KG1 (cell line): ENCODE measurements at places on chromosomes 16 and 17.
A peak's percentile ranks its signal among the peaks of the same experiment; 100 is the strongest.

DNA sequence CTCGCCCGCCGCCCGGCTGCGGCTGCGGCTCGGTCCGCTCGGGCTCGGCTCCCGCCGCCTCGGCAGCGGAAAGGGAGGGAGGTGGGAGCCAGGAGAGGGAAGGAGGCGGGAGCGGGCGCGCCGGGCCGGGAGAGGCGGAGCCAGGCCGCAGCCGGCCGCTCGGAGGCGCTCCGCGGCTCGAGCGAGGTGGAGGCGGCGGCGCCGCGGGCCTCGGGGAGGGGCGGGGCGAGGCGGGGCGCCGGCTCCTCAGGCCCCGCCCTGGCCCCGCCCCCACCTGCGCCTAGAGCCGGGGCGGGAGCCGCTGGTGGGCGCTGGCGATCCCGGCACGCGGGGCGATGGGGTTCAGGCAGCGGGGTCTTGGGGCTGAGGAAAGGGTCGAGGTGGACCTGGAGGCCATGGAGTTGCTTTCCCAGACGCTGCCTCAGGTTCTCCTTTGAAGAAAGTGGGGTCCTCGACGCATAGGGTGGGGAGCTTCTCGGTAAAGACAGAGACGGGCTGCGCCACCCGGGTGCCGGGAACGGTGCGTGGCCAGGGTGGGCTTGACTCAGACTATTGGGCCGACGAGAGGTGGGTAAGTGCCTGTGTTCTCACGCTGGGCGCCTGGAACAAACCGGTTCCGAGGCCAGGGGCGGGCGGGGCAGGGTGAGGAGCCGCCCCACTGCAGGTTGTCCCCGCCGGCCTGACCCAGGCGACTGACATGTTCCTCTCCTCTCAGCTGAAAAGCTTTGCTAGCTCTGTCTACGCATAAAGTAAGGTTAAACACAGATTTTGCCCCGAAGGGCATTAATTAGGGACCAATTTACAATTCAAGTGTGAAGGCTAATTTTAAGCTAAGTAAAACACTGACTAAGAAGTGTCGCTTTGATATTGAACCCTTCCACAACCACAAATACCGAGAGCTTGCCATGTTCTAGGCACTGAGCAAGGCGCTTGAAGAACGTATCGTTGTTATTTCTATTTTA lies at the start of gene CMTM4:
CMTM4 (minus strand) TSS at position 75 of the 962 bp plus-strand sequence. CDS start 218 bp downstream, outside the sequence.
- DNase-seq: peak; percentile 63

GRCh38 chr17:62970610-62971009 lies 4.6 kb downstream of the TANC2 start:
- no peak for DNase-seq

- no peak for DNase-seq
These were observed 56.9 kb upstream of the TEKT3 start for GRCh38 chr17:15398291-15398690.

- no peak for DNase-seq
These were observed 1369.5 kb downstream of the CDH11 start for GRCh38 chr16:63752347-63752746.

- peak; percentile 66 for DNase-seq
These were observed at the start of gene RND2 for GRCh38 chr17:43024407-43025289. TSS of gene RND2 (plus strand) at chr17:43025231. CDS start at chr17:43025348, 117 bp downstream.

GRCh38 chr16:85048921-85049562 lies 21.4 kb downstream of the KIAA0513 start:
- no peak for DNase-seq

DNA sequence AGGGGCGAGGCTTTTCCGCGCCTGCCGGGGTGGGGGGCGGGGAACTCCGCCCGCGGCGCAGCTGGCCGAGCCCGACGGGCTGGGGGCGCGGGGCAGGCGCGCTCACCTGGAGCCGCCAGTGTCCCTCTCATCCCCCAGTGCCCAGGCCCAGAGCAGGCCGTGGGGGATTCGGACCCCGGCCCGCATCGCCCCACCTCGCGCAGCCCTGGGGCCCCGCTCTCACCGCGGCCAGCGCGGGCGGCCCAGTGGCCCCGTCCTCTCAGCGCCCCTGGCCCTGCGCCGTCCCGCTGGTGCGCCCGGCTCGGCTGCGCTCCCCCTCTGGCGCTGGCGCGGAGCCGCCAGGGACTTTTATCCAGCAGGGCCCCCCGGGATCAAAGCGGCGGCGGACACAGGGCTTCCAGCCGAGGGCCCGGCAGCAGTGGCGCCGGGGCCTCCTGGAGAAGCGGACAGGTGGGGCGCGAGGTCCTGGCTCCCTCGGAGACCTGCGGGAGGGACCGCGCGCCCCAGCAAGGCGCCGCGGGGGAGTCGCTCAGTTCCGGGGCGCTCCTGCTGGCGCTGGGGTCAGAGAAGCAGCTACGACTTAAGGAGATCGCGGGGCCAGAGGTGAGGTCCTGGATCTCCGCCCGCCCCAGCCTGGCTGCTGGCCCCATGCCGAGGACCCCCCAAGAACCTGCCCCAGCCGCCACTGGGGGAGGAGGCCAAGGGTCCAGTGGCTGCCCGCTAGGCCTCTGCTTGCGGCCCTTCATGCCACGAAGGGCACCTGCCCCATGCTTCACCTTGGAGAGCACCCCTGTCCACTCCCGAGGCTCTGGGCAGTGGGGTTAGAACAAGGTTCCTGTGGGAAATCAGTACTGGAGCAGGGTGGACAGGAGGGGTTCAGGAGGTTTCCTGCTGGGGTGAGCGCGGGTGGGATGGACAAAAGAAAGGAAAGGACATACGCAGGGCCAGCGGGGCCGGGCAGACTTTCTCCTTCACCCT lies 823 bp upstream of the NOTUM start:
- no peak for DNase-seq

- no peak for DNase-seq
These were observed 193.6 kb downstream of the PARN start for GRCh38 chr16:14436401-14436955.

- DNase-seq: no peak
These were observed 115.7 kb upstream of the KCNJ16 start for GRCh38 chr17:69959283-69959682.

DNA sequence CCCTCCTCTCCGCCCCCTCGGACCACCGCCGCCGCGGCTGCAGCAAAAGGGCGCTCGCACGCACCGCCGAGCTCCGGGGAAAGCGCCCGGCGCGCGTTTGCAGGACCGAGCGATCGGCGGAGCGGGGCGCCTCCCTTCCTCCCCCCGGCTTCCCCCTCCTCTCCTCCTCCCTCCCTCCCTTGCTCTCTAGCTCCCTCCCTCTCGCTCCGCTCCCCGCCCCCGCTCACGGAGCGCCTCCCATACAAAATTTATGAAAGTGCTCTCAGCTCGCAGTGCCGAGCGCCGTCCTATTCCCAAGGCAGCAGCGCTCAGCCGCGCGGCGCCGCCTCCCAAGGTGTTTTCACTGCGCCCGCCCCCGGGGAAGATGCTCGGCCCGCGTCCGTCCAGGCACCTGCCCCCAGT lies at the start of gene RTN4RL1:
RTN4RL1 (minus strand) TSS at position 115 of the 402 bp plus-strand sequence. CDS start 469 bp downstream, outside the sequence.
- no peak for DNase-seq

DNA sequence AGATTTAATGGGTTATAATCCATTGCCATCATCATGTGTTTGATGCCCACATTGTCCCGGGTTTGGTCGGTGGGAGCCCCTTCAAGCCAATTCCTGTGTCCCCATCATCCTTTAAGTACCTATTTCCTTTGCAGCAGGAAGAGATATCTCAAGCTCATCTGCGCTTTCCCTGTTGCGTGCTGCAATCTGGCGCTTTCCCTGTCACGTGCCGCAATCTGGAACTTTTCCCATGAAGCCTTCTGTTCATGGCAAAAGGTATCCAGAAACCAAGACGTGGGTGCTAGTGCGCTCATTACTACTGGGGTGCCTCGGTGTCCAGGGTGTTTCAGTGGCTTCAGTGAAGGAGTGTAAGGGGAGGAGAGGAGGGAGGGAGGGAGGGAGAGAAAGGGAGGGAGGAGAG lies 174.6 kb upstream of the ZNF469 start:
- DNase-seq: no peak

DNA sequence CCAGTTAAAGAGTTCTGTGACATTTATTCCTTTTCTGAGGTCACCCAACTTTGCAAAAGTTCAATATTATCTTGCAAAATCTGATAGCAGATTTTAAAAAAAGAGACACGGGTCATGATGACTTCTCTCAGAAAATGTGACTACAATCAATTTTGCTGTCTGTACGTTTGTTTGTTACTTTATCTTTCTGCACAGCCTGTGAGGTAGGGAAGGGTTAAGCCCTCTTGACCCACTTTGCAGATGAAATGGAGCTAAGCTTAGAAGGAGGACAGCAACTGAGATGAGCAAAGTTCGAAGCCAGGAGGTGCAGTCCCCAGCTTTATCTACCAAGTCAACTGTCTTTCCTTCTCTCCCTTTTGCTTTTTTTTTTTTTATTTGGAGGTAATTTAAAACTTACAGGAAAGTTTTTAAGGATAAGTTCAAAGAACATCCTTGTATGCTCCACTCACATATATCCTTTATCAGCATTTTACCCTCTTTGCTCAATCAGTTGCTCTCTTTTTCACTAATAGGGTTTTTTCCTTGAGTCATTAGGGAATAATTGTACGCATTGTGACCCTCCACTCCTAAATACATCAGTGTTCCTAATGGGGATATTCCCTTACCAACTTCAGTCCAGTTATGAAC lies 86.8 kb downstream of the MSI2 start:
- no peak for DNase-seq

DNA sequence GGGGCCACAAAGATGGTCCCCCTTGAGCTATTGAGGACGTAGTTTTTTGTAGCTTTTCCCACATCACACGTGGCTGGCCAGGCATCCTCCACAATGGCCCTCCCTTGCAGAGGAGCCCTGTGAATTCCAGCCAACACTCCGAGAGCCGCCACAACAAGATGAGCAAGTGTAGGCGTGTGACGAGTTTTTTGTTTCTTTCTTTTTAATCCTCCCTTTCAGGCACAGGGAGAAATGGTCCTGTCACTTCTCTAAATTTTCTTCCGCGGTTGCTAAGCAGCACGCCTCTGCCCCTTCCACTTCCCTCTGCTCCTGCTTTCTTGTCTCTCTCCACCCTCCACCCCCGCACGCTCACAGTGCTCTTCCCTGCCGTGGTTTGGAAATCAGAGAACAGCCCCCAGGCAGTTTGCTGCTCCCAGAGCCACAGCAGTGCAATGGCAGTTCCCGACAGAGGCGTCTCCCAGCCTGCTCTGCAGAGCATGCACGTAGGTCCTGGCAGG lies 68.0 kb upstream of the MRTFB start:
- DNase-seq: no peak

DNA sequence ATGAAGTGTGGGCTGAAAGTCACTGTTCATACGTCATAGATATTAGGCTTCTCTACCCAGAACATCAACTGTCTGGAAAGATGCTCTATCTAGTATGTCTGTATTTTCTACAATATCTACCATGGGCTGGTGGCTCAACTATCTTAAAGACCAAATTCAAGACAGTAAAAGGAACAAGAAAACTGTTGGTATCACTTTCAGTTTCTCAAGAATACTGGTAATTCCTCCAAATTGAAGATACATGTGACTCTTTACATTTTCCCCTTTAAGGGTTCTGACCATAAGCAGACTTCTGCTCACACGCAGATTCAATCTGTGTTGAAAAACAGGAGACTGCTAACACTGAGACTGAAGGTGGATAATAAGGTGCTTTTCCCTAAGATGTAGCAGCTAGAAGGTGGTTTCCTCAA lies 24.2 kb downstream of the XPO6 start:
- no peak for DNase-seq

- DNase-seq: no peak
These were observed 22.9 kb upstream of the KRT17 start for GRCh38 chr17:41647038-41647813.

DNA sequence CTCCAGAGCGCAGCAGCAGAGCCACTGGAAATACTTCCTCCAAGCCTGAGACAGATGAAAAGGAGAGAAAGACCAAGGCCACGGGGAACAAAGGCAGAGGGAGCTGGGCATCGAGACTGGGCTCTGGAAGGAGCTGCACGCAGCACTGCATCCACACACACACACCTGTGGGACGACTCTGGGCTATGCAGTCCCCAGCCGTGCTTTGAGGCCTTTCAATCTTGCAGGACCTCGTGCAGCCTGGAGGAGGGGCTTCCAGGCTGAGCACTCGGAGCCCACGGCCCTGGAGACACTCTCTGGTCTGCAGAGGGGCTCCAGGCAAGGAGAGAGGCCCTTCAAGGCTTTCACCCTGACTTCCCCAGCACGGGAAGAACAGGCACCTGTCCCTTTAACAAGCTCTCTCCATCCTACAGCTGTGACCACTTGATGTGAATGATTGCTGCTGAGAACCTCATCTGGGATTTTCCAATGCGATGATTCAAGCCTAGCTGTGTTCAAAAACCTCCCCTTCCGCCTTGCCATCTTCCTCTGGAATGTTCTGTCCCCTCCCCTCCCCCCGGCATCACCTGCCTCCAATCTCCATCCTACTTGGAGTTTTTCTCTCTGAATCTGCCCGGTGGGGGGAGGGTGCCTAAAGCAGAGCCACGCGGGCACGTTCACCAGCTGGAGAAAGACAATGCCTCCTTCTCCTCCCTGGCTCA lies 37.5 kb downstream of the RBFOX3 start:
- DNase-seq: no peak

DNA sequence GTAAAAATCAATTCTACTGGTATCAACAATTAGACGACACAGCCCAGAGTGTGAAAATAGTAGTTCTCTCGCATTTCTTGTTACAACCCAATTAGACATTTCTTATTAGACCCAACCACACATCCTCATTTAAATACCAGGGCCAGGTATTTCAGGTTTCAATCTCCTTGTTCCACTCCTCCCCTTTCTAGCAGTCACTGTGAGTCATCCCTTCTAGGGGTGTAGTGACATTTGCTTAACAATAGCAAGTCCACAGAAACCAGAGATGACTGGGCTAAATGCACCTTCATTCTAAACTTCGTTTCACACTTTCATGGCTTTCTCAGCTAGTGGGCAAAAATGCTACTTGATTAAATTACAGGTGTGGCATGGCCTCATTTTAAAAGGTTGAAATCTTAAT lies 116.9 kb upstream of the CACNG3 start:
- DNase-seq: no peak

- no peak for DNase-seq
These were observed 67.7 kb upstream of the TNRC6C start for GRCh38 chr17:77890771-77891170.

GRCh38 chr16:11597235-11598095 lies 10.7 kb upstream of the LITAF start:
- no peak for DNase-seq

GRCh38 chr17:49218941-49219913 lies 8.7 kb downstream of the ABI3 start:
- DNase-seq: peak; percentile 58

DNA sequence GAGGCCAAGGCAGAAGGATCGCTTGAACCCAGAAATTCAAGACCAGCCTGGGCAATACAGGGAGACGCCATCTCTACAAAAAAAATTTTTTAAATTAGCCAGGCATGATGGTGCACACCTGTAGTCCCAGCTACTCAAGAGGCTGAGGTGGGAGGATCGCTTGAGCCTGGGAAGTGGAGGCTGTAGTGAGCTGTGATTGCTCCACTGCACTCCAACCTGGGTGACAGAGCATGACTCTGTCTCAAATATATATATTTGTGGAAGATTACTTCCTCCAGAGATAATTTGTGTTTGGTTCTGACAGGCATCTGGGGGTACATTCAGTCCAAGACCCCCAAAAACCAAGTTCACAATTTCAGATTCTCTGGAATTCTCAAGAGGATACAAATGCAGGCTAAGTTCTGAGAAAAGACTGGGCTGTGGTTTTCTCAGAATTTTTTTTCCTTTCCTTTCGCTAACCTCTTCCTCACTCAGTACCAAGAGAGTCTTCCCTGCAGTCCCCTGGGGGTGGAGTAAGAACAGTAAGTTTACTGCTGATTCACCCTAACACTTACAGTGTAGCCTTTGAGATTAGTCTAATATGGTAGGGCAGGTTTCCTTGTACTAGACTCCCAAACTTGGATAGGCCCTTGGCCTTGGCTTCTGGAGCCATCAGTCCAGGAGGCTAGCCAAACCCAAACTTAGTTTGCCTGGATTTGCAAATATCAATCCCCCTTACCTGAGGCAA lies 15.1 kb downstream of the GSDMB start:
- peak; percentile 39 for DNase-seq
